ENCODE measurements at places on chromosomes 3 and 15. TPM values are rescaled to one million over a fixed set of nuclear protein-coding genes. Genes with fewer than 3 reads are reported as not detected.

Gene PTPRG
- 42.2 TPM for total RNA-seq

Gene LCTL
- total RNA-seq, result not detected

Gene HDC
- total RNA-seq, result 0.26 TPM

Gene DTX3L
- 21.6 TPM for total RNA-seq

Gene MAP6D1
- total RNA-seq, result 2.7 TPM

All from esophagus squamous epithelium (tissue), 5 donors.